Fibroblast of the aortic adventitia (primary cell): ENCODE measurements at places on chromosomes 2 and 18. TPM values are rescaled to one million over a fixed set of nuclear protein-coding genes. Genes with fewer than 3 reads are reported as not detected.

The RAMP1 gene
- 3.1 and 3.4 TPM in 2 replicates for total RNA-seq

GRCh38 chr2:47528874-47529273, 125.9 kb downstream of the MSH2 start:
- DNase-seq = no peak

- DNase-seq = no peak
Observed at GRCh38 chr2:188557081-188557480, 265.4 kb downstream of the GULP1 start.

GRCh38 chr2:204551512-204551863, 6.2 kb downstream of the PARD3B start:
- no peak for DNase-seq

DNA sequence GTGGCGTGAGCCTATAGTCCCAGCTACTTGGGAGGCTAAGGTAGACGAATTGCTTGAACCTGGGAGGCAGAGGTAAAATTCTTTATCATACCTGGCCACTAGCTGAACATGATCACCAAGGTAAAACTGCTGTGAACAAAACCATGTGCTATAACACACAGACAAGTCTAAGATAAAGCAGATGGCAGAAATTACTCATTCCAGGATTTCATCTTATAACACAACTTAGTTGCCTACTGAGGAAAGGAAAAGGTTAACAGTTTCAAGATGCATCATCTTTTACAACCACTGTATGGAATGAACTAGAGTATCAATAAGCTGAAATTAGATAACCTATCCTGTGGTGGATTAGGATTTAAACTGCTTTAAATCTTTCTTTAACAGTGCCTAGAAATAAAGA, 8.3 kb downstream of the ARL5A start:
- DNase-seq = no peak

DNA sequence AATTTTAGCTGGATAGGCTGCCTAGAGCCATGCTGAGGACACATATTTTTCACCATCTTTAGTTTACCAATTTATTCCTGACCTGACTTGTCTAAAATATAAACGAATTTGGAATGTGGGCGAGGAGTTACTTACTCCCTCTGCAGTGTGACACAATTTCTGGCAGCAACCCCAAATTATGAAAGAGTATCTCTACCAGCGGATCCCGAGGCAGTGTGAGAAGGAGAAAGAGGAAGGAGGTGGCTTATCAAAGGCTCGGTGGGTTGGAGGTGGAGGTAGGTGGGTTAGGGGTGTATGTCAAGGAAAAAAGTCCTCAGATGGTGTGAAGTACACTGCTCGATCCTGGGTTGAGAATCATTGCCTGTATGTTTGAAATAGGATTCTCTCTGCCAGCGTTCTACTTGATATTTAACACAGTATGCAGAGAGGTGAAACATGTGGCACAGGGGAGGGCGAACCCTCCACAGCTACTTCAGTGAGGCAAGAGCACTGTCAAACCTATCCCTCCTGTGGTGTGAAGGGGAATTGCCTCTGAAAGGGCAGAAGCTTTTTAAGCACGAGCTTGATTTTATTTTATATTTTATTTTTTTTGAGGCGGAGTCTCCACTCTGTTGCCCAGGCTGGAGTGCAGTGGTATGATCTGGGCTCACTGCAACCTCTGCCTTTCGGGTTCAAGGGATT, 76.0 kb downstream of the RFTN2 start:
- peak; percentile 53 for DNase-seq

- DNase-seq = no peak
Observed at GRCh38 chr2:142987044-142987443, 109.6 kb downstream of the KYNU start.

DNA sequence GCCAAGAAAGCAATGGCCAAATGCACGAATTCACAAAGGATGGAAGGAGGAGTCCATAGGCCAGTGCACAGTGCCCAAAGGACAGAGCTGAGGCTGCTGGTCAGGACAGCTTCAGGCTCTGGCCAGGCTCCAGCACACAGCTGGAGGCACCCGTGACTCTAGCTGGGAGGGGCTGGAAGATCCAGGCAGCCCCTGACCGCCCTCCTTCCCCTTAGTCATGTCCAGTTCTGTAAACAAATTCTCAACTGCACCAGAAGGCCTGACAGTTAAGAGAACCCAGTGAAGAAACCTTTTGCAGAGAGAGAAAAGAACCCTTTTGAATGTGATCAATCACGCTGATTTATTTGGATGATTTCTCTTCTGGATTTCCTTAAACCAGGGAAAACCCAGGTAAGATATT, 7.7 kb upstream of the YWHAQ start:
- peak; percentile 86 for DNase-seq

DNA sequence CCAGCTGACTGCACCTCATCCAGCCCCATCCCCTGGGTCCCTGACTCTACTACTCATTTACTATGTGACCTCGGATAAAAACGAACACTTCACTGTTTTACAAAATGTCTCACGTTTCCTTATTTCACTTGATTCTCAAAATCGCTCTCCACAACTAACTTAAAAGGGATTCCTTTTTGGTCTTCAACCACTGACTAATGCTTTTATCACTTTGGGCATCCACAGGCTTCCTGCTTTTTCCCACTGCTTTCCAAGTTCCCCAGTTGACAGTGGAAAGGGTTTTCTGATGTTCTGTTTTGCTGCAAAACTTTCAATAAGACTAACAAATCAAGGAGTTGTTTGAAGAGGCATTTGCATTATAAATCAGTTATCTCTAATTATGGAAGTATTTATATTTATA, 24.1 kb downstream of the EIF2AK3 start:
- DNase-seq = peak; percentile 66

The SIGLEC15 gene
- total RNA-seq = 8.4 TPM in 1 of 2 replicates, not detected in the other

- no peak for DNase-seq
Observed at GRCh38 chr2:145075454-145076062, 555.6 kb upstream of the ZEB2 start.

DNA sequence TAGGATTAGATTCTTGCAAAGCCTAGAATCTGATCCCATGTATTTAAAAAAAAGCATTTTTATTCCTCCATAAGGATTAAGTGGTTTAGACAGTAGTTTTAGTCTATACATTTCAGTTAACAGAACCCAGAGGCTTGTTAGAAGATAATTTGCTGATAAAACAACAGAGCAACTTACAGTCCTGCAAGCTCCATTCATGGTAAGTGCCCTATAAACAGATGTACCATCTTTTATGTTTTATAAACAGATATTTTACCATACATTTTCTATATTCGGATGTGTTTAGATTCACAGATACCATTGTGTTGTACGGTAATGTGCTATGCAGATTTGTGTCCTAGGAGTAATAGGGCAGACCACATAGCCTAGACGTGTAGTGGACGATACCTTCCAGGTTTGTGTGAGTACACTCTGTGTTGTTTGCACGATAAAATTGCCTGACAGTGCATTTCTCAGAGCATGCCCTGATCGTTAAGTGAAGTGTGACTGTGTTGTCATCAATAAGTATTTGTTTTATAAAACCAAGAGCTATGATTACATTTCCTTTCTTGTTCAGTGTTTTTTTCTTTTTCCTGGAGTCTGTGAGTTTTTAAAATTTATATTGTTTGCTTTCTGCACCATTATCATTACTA, 54.2 kb downstream of the CERS6 start:
- no peak for DNase-seq
